AG09319 (cell line): ENCODE measurements at places on chromosomes 16 and 17.

- DNase-seq, result no peak
Measured at GRCh38 chr17:78317794-78318400, 42.0 kb downstream of the SOCS3 start.

DNA sequence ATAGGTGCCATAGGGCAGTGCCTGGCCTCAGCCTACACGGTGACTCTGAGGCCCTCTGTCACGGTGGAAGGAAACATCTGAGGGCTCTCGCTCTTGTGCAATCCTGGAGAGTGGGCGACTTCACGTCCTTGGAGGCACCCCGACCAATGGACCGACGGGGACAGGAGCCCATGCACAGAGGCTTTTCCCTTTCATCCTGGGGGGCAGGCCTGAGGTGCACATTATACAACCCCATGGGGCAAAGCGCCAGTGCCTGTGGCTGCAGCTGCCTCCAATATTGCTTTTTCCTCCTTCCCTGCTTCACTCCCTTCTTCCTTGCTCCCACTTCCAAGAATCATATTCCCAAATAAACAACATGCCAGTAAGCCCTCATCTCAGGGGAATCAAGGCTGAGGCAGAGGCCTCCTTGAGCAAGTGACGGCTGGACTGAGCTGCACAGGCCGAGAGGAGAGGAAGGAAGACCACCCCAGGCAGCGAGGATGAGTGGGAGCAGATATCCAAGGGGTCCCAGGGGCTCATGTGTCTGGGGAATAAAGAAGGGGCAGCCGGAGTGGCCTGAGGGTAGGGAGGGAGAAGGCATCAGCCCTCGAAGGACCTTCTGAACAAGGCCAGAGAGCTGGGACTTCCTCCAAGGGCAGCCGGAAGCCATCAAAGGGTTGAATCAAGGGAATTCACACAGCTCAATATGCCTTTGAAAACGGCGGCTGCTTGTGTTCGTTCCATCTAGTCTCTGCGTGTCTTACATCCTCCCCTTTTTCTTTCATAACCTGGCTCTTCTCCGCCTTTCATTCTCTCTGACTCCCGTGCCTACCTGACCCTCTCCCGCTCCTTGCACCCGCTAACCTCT is 42.6 kb upstream of the RPL38 start:
- DNase-seq, result no peak

- DNase-seq, result no peak
Measured at GRCh38 chr17:41500131-41500911, 5.1 kb downstream of the KRT13 start.

- no peak for DNase-seq
Measured at GRCh38 chr17:68257934-68258333, 10.1 kb downstream of the AMZ2 start.

- DNase-seq, result no peak
Measured at GRCh38 chr16:54128629-54129234, 157.9 kb downstream of the IRX3 start.

GRCh38 chr16:11602321-11602720 is 15.6 kb upstream of the LITAF start:
- no peak for DNase-seq

DNA sequence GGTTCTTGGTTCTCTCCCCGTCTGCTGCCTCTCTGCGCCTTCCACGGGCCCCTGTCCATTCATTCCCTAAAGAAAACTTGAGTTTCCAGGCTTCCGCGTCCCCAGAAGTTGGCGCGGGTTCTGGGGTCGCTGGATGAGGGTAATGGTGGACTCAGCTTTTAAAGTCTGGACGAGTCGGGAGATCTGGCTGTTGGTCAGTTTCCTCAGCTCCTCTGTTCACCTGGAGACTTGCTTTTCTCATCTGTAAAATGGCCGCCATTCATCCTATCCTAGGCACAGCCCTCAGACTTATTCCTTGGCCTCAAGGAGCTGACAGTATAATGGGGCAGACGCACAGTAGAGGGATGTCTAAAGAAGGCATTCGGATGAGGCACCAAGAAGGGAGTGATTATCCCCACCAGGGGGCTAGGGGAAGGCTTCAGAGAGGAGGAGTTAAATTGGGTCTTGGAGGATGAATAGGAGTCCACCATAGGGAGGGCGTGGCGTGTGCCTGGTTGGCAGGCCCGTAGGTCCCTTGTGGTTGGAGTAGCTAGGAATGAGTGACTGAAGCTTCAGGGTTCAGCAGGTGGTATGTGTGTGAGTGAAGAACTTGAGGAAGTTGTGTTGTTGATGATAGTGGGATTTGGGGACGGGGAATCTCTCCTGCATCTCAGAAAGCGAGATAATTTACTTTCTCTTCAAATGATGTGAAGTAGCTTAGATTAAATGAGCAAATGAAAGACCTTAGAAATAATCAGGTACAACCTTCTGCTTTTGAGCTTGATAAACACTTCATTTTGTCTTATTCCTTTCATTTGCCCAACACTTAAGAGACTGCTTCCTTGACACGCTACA is 652 bp downstream of the VPS35L start:
- DNase-seq, result no peak

DNA sequence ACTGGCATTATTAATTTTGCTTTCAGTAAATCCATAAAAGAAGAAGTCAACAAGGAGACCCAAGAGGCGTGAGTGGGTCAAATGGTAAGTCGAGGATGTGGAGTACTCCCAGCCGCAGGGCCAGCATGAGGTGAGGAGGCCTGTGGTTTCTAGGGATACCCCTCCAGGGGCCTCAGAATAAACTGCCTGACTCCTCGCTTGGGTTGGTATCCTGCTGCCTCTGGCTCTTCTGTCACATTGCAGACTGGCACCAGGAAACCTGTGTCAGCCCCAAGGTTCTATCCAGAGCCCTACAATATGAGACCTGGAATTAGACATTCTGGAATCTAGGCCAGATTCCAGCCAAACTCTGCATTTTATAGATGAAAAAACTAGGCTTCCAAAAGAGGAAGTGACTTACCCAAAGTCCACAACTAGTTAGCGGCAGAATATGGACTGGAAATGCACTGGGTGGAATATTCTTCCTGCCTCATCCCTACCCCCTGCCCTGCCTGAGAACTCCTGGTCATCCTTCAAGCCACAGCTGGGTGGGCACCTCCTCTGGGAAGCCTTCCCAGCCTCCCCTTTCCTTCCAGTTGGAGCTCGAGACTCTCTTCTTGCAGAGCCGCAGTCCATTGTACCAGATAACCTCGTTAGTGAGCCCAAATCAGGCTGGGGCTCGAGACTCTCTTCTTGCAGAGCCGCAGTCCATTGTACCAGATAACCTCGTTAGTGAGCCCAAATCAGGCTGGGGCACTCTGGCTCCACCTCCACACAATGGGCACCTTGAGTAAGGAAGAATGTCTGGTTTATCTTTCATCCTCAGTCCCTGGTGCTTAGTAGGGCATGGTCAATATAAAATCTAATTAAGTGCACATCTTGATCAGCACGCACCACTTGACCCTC is 22.6 kb downstream of the C17orf67 start:
- no peak for DNase-seq

DNA sequence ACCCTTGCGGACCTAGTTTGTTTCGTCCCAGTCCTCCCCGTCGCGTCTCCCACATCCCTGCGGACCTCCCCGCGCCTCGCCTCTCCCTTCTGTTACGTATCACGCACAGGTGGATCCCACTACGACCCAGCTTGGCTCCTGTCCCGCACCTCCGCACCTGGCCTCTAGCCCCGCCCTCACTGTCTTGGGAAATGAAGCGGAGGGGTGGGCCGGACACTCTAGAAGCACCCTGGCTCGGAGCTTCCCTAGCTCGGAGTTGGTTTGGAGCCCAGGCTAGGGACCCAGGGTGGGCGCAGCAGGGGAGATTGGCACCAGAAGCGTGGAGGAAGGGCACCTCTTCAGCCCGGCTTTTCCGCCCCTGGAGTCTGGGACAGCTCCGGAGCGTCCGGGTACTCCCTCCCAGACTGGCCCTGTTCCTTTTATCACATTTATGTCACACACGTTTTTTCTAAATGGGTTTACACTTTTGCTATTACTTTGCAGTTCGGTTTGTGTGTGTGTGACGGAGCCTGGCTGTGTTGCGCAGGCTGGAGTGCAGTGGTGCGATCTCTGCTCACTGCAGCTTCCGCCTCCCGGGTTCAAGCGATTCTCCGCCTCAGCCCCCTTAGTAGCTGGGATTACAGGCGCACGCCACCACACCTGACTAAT is 1.4 kb upstream of the CEMP1 start:
- no peak for DNase-seq

DNA sequence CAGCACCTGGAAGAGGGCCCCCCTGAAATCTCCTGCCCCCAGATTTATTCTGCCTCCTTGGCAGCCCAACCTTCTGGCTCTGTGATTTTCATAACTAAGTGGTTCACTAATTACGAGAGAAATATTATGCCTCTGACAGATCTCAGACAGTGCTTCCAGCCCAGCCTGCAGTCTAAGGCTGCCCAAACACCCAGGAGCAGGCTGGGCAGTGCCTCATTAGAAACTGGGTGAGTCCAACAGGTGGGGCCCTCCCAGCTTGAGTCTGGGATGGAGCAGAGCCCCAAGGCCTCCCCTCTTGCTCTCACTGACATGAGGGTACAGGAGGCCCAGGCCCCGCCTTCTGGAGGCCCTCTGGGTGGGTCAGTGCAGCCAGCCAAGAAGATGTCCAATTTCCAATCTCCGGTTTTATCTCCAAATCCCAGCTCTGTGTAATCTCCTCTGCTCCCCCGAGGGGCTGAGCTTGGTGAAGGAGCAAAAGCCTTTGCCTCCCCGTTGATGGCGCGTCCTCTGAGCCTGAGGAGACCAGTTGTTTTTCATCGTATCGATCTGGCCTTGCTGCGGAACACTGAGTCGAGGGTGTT is 20.1 kb upstream of the ABCC3 start:
- DNase-seq, result no peak

- no peak for DNase-seq
Measured at GRCh38 chr17:73007407-73007806, 85.1 kb downstream of the SLC39A11 start.

GRCh38 chr16:77736879-77737278 is 14.6 kb downstream of the NUDT7 start:
- DNase-seq, result no peak

DNA sequence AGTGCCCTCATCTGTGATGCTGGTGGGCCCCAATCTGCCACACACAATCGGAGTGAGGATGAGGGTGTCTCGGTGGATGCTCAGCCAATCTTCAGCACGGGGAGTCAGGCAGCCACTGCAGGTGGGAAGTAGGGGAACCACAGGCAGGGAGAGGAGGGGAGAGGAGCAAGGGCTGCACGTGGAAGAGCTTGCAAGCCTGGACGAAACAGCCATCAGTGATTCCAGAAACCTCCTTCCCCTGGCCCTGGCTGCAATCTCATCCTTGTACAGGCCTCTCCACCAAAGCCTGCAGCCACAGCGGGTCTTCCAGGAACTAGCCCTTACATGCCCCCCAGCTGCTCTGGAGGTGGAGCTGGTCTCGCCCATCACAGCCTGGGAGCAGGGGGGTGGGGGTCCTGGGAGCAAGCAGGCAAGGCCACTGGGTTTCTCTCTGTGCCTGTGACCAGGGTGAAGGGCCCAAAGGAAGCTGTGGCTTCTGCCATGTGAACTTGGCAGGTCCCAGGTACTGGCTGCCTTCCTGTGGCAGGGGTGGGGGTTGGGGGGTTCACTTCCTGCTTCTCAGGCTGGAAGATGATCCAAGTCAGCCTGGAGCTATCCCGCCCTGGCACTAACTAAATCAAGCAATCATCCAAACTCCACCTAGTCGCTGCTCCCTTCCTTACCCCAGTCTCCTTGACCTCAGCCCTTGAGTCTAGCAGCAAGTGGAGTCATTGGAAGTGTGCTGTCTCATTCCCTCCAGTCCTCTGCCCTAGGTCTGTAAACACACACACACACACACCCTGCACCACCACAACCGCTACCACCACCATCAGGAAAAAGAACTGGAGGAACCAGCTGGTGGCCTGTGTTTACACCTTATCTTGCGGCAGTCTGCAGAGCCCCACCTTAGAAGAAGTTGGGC is 29.4 kb upstream of the MLKL start:
- no peak for DNase-seq

DNA sequence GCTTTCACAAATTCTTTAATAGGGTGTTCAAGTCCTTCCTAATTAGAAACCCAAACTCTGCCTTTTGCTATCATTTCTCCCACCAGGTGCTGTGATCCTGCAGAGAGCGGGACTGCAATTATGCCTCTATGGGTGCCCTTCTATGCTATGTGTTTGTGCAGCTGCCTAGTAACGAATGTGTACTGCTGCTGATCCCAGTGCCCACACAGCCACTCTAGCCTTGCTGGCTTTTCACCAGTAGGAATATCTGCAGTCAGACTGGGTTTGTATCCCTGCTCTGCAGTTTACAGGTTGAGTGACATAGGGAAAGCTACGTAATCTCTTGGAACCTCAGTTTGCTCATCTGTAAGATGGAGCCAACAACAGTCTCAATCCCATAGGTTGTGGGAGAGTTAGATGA is 179.6 kb upstream of the IRX3 start:
- DNase-seq, result no peak
